ENCODE measurements at places on chromosomes 3 and 15.
A peak's percentile ranks its signal among the peaks of the same experiment; 100 is the strongest.

DNA sequence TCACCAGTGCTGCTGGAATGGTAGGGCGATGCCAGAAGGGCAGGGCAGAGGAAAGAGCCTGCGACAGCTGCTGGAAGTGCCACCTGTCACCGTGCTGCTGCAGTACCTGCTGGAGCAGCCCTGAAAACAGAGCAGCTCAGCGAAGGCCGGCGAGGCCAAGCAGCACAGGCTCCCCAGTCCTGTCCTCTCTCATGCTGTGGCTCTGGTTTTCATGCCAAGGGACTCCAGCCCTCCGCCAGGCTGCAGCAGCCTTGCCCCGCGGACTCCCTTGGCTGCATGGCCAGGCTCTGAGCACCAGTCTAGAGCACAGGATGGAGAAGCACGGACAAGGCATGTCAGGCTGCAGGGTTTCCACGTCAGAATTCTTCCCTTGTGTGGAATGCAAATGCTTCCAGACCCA, 43.9 kb downstream of the ADCY5 start:
- DNase-seq: no peak

DNA sequence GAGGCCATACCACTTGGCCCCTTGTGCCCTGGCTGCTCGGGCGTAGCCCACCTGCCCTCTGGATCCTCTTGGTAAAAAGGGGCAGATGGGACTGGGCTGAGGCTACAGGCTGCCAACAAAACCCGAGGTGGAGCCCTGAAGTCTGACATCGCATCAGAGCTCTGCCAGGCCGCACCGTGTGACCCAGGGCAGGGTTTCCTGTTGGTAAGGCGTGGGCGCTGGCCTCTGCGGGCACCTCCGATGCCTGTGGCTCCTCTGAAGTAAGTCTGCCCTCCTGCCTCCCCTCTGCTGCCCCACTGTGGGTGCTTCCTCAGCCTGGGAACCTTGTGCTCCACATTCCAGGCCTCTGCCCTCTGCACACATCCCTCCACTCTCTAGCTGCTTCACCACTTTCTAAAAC, 8.9 kb downstream of the CHDH start:
- no peak for DNase-seq

DNA sequence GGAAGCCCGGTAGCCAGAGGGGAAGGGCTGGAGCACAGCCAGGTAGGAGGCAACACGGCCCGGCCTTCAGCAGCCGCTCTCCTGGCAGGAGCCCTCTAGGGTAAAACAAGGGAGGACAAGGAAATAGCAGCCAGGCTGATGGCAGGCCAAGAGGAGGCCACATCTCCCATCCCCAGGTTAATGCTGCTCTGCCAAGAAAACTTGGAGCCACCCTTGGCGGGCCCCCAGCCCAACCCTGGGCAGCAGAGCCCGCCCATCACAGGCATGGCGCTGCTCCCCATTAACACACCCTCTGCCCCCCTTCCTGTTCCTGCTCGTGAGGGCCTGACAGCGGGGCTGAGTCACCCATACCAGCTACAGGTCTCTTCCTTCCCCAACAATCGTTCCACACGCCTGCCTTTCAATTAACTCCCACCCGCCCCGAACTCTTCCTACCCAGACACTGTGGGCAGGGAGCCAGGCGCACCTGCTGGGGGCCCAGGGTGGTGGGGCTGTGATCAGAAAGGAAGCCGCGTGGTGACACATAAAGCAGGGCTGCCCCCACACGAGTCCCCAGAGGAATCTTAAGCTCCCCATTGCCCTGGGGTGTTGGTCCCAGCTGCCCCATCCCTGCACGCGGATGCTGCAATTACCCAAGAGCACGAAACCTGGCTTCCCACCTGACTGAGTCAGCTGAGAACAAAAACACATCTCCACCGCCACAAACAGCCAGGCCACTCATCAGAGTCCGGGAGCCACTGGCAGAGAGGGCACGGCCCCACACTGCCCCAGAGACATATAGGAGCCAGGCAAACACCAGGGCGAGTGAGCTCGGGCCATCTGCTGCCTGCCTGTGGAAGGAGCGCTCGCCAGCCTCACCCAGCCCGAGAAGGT, at the start of gene C15orf62:
TSS of gene C15orf62 (plus strand) at position 707 of the 873 bp plus-strand sequence. CDS start 516 bp downstream, outside the sequence.
- no peak for DNase-seq

- DNase-seq: peak; percentile 61
These were observed 17.3 kb downstream of the MRPS11 start for GRCh38 chr15:88484682-88485331.

DNA sequence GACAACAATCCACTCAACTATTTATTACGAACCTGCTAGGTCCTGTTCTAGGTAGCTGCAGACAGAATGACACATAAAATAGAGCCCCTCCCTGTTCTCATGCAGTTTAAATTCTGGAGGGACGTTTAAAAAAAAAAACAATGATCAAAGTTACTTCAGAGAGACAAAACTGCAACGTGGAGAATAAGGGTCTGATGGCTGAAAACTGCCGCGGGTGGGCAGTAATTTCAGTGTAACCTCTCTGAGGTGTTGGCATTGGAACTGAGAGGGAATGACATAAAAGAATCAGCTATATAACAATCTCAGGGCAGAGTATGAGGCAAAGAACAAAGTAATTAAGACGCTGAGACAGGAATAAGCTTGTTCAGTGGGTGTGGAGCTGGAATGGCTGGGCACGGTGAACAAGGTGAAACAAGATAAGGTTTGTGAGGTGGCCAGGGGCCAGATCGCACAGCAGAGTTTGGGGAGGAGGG, 19.5 kb downstream of the TBL1XR1 start:
- no peak for DNase-seq

DNA sequence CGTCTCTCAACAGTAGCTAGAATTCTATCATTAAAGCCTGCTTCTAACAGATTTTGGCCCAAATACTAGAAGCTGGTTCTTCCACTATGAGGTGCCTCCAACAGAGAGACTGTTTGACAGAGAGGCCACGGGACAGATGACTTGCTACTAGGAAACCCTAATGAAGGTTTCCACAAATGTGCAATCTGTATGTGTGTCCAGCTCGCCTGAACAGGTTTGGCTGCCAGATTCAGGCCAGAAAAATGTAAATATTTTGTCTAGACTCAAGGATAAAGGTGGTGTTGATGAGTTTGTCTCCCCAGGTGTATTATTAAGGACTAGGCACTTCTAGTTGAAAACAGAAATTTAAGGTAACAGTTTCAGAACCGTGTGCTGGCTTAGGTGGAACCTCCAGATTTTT, 91.6 kb upstream of the TRIM42 start:
- DNase-seq: no peak

- DNase-seq: no peak
These were observed 14.9 kb downstream of the CHST2 start for GRCh38 chr3:143134471-143134870.
